ENCODE measurements at places on chromosomes 3 and 15.
A peak's percentile ranks its signal among the peaks of the same experiment; 100 is the strongest.

DNA sequence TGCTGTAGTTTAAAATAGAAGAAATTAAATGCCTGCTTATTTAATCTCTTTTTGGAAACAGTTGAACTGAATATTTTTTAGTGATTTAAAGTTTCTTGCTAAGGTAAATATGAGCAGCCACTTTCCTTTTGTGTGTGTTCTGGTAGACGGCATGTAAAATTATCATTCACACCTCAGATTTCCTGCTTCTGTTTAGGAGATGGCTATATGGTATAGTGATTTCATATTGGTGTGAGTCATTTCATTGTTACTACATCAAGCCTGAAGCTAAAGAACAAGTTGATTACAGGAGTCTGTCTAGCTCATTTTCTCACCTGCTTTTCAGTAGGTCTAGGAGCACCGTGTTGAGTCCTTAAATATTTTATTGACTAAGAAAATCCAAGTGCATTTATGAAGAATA, 2.2 kb downstream of the LRCH3 start:
- no peak for DNase-seq

DNA sequence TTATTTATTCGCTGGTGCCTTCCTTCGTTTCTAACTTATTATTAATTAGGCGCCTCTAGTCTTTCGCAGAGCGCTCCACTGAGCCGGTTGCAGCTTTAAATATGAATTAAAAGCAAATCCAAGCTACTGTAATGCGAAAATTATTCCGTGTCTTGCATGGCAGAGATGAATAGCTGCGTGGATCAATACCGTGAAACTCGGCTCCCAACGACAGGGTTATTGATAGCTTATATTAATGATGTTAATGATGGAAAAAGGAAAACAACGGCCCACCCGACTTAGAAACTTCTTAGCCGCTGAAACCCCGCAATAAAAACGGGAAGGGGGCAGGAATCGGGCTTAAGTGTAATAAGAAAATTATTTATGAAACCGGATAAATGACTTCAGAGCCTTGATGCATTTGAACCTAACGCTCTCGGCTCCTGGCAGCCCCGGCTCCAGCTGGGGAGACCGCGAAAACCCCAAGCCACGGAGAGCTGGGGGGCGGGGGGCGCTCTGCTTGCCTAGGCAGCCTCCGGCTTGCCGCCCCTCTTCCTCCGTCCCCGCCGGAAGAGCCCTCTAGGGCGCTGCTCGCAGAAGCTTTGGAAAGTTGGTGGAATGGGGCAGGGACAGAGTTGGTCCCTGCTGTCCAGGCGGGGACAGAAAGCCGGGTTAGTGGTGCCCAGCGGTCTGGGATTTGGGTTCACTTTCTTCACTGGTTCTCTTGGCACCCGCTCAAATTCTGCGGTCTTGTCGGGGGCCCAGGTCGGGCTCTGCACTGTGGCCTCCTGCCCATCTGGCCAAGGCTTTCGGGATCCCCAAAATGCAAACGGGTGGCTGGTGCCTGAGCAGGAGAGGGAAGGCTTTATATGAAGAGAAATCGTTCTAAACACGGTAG, 7.7 kb upstream of the ONECUT1 start:
- no peak for DNase-seq

DNA sequence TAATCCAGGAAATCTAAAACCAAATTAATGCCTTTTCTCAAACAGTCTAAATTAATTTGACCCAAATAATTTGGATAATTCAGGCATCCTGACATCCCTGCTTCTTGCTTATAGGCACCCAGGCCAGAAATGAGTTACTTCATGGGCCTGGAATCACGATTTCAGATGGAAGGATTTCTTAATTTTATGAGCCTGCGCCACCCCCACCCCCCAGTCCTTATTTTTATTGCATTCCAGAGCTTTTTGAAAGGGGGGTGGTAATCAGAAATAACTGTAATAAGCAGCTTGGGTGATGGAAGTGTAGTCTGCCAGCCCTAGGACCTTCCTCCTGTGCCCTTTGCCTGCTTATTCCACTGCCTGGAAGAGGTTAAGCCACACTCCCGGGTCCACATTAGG, 1.3 kb downstream of the AP2M1 start:
- no peak for DNase-seq

- no peak for DNase-seq
Measured at GRCh38 chr3:104956620-104957345, 409.9 kb upstream of the ALCAM start.

DNA sequence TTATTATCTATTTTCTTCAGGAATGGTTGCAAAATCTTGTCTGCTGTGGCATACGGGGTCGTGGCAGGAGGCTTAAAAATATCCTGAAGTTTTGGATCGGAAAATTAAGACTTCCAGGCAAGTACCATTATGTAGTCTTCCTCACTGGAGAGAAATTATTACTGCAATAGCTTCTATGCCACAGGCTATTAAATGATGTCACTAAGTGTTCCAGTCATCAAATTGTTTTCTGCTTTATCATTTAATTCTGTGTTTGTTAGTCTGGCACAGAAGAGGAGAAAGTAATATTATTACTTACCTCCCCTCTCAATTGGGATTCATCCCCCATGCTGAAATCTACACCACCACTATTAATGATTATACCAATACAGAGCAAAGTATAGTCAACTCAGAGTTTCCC, 378.2 kb upstream of the ALCAM start:
- DNase-seq: no peak

GRCh38 chr3:42159147-42159546, 68.0 kb downstream of the TRAK1 start:
- no peak for DNase-seq

DNA sequence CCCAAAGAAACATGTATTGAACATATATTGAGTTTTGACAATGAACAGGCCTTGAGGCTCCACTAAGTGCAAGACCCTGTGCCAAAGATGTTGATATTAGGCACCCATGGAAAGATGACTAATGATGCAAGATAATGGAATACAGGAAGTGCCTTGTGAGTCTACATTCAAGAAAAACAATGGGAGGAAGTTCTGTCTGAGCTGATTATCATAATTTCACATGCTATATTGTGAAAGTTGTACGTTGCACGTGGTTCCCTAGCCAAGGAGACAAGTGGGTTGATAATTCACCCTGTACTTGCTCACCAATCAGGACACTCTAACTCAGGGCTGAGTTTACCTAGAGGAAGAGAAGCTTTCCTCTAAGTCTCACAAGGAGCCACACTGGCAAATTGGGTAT, 186.9 kb upstream of the STAC start:
- no peak for DNase-seq

GRCh38 chr3:38284756-38285150, 2.7 kb downstream of the SLC22A14 start:
- DNase-seq: no peak

DNA sequence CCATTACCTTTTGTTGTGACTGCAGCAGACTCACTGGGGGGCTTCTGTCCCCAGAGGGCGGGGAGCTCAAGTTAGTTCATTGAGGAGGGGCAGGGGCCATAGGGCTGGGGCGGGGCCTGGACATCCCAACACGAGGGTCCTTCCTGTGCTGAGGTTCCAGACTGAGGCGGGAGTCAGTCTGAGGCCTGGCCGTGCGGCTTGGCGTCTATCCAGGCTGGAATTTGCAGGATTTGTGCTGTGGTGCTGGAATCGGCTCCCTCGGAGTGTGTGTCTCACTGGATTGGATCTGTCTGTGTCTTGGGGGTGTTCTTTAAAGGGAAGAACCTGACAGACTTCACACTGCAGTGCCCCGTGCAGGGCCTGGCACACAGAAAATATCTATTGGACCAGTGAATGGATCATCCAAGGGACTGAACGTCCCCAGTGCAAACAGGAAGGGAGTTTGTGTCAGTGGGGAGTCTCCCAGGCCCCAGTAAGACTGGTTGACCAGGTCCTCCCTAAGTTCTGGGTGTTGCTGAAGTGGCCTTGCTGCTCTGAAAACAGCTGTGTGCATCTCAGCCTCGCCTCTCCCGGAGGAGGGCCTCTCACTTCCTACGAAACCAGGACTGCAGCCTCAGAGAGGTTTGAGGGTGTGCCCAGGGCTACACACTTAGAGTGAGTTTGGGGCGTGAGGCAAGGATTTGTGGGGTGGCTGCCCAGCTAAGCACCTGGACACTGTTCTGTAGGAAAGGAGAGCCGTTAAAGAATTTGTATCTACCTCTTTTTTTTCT, 26.1 kb downstream of the GOLGA6L2 start:
- DNase-seq: no peak

DNA sequence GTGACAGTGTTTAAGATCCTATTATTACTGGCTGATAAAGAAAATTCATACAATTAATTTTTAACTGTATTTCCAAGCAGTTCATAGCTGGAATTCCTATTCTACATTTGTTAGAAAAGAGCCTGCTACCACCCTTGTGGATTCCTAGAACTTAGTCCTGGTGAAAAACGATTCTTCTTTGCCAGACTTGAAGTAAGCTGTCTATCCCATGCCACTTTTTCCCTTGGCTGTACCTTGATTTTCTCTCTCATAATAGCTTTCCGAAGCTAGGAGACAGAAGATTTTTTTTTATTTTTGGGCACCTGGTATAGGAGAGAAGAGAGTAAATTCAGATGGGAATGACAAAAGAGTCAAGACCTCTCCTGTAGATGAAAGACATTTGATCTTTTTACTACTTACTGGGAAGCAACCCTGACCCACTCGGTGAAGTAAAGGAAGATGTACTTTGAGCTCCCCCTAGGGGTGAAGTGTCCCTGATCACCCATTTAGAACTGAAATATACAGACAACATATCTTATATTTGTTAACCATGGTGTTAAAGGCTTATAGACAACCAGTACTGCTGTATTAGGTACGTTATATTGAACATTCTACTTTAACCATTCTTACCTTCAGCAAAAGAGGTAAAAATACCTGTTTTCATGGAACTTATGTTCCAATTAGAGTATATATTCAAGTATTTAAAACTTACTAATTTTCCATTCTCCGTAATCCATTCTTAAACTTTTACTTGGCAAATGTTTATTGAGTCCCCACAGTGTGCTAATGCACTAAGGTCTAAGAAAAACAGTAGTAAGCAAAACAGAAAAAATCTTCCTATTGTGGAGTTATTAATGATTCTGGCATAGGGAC, 36.2 kb upstream of the C3orf38 start:
- peak; percentile 16 for DNase-seq

DNA sequence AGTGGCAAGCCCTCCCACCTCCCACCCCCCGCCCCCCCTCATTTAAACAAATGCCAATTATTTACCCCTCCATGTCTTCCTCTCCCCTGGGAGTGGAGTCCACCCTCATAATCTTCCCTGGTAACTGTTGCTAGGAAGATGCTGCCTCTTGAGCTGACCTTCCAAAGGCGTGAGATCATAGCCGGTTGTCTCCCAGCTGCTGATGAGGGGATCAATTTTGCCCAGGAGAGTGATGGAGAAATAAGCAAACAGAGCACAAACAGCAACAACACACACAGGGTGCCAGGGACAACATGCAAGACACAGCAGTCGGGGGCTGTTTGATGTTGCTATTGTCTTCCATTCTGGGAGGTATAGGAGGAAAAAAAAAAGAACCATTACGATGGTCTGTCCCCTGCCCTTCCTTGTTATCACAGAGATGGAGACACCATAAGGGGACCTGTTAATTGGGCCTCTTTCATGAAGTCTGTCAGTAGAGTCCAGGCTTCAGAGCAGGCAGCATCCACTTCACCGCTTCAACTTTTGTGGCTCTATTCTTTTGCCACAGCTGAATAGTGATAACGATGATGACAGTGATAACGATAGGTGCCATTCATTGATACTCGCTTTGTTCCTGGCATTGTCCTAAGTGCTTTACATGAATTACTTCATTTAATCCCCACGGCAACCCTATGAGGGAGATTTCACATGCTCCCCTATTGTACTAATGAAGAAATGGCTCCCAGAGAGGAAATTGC, 76.9 kb upstream of the RGMA start:
- DNase-seq: no peak

DNA sequence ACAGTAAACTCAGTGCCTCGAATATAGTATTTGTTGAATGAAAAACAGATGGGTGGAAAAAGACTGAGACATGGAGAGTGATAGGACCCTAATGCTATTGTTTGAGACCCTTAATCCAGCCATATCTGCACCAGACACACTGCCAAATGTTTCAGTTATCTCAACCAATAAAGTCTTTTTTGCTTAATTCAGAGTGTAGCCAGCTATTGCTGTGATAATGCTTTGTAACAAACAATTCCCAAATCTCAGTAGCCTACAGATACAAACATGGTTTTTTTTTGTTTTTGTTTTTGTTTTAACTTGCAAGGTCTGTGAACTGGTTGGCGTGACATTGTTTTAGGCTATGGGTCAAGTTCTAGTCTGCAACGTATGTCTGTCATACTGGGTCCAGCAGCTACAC, 17.0 kb upstream of the BCL2A1 start:
- no peak for DNase-seq

DNA sequence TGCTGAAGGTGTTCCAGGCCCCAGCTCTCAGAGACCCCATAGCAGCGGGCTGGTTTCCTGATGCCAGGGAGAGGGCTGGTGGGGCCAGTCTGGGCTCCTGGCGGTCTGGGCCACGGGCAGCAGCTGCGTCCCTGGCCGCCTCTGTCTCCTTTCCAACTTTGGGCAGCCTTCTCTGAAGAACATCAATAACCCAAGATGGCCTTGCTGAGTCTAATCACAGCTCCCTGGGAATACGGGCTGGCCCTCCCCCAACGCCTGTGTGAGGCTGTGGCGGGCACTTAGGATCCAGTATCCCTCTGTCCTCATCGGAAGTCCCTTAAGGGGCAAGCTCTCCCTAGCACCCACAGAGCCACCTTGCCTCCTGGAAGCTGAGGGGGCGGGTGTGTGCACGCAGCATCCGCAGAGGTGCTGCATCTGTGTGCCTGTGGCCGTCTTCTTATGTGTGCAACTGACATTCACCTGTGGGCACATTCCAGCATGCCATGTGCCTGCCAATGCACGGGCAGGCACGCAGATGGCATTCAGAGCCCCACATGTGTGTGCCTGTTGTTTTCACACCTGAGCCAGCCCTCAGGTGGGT, 2.1 kb downstream of the ATP2B2 start:
- DNase-seq: no peak

DNA sequence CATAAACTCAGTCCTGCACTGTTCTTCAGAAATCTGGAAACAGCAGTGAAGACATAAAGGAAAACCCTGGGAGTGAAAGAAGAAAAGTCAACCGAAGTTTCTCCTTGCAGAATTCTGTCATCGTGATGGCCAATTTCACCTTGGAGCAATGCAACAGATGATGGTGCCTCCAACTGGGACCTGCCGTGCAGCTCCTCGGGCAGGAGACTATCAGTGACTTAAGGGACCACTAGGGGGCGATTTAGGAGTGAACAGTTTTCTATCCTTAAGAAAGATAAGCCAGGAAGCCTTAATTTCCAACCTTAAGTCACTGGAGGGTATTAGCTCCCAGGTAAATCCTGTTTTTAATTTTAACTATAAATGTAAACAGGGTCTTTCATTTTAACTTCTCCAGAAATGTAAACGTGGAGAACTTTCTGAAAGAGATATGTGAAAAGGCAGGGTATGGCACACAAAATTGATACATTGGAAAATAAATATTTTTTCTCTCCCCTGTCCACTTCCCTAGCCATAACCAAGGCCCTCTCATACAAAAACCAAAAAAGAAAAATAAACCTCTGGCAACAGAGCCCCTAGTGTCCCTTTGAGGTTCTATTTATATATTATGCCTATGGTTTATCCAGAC, 116.3 kb downstream of the PDZRN3 start:
- DNase-seq: no peak

DNA sequence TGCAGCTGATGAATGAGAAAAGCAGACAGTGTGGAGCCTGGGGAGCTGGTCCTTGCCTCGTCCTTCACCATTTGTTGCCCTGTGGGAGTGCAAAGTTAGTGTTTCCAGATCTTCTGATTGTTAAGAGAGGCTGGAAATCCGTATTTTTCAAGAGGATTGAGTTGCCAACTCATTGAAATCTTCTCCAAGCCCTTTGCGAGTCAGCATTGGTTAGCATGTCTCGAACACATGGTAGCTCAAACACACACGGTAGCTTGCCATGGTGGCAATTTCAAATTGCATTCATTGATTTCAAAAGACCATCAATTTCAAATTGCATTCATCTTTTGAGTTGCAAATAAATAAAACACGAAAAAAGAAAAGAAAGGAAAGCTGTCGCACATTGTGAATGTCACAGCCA, 70.7 kb downstream of the SLCO3A1 start:
- no peak for DNase-seq

All from activated CD8-positive, alpha-beta memory T cell treated with anti-CD3 and anti-CD28 coated beads for 1 hour (primary cell).